ENCODE measurements at places on chromosomes 7 and 10.

GRCh38 chr10:69093933-69094332, 6.0 kb downstream of the SRGN start:
- DNase-seq, result no peak

- DNase-seq, result no peak
These were observed 328.5 kb downstream of the ADARB2 start for GRCh38 chr10:1408651-1409367.

GRCh38 chr10:72308320-72308987, 34.7 kb downstream of the DDIT4 start:
- DNase-seq, result no peak

GRCh38 chr10:69969977-69970376, 82.7 kb upstream of the MACROH2A2 start:
- no peak for DNase-seq

DNA sequence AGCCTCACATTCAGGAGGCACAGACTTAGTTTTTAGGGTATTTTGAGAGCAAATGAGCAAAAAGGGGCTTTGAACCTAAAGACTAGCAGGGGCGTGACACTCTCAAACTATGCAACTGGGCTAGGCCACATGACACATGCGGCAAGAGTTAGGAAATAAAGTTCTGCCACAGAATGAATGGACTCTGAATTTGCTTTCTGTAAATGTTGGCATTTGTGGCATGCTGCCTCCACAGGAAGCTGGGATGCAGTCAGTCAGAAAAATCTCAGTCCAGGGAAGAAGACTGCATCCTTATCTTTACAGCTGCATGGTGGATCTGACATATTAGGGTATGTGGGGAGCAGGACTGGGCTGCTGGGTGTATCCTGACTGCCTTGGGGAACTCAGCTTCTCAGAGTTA, 181.0 kb downstream of the COBL start:
- DNase-seq, result no peak

- DNase-seq, result no peak
These were observed 114.4 kb downstream of the HIBADH start for GRCh38 chr7:27548304-27548703.

DNA sequence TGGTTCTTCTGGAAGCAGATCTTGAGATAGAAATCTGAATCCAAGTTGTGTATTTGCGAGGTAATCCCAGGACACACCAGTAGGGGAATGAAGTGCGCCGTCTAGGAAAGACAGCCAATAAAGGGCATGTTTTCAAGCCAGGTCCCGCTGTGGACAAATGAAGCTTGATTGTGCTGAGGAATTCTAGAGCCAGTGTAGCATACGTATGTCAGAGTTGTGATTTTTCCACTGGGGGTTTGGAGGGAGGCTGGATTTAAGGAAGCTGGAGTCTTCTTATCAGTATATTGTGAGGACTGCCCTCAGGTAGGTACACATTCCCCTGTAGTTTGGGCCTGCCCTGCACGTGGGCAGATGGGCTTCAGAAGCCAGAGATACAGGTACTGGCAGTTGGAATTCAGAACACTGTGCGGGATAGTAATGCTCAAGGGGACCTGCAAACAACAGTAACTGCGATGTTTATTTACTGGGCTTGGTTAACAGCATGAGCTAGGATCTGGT, 50.9 kb downstream of the GALNT11 start:
- no peak for DNase-seq

DNA sequence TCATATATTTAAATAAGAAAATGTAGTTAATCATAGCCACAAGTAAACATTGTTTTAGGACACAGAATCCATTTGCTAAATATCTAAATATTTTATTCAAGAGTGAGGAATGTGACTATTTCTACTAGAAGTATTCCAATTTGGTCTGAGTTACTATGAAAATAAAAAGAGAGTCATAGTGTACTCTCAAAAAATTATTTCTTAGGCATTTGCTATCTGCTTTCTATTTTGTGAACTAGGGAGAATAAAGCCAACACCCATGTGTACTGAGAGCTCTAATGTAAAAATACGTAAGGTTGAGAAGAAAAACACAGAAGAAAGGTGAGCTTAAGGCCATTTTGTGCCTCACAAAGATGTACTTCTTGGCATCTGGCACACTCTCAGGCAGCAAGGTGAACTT, 38.3 kb downstream of the PRTFDC1 start:
- no peak for DNase-seq

- DNase-seq, result no peak
These were observed 126.9 kb upstream of the TBX20 start for GRCh38 chr7:35380739-35381224.

- no peak for DNase-seq
These were observed 762.4 kb downstream of the REEP3 start for GRCh38 chr10:64283621-64284020.

- no peak for DNase-seq
These were observed 18.2 kb upstream of the C10orf105 start for GRCh38 chr10:71737834-71738197.

GRCh38 chr10:82691211-82691610, 816.2 kb downstream of the NRG3 start:
- no peak for DNase-seq

GRCh38 chr7:26588511-26588910, 275.9 kb downstream of the SKAP2 start:
- no peak for DNase-seq

DNA sequence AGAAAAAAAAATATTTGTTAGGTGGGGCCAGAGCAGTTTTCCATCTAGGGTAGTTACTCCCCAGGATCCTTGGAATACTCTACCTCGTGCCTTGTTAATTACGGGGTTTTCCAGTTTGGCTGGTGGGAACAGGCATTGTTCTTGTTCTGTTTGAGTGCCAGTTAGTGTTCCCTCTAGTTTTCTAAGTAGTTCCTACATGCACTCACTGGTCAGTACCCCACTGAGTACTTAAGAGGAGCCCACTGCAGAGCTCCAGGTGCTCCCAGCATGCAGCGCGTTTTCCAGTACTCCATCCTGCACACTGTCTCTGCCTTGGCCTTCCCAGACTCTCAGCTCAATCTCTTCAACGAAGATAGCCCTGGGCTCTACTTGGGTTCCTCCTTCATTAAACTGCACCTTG, 58.0 kb downstream of the AHCYL2 start:
- DNase-seq, result no peak

DNA sequence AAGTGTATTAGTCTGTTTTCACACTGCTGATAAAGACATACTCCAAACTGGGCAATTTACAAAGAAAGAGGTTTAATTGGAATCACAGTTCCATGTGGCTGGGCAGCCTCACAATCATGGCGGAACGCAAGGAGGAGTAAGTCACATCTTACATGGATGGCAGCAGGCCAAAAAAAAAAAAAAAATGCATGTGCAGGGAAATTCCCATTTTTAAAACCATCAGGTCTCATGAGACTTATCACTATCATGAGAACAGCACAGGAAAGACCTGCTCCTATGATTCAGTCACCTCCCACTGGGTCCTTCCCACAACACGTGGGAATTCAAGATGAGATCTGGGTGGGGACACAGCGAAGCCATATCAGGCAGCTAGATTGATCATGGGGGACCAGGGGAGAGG, 136.8 kb downstream of the EXOC4 start:
- no peak for DNase-seq

GRCh38 chr10:60943316-60944057, 498 bp downstream of the RHOBTB1 start:
- DNase-seq, result peak; percentile 17

- no peak for DNase-seq
These were observed 206.0 kb downstream of the MTERF1 start for GRCh38 chr7:91674470-91674869.

DNA sequence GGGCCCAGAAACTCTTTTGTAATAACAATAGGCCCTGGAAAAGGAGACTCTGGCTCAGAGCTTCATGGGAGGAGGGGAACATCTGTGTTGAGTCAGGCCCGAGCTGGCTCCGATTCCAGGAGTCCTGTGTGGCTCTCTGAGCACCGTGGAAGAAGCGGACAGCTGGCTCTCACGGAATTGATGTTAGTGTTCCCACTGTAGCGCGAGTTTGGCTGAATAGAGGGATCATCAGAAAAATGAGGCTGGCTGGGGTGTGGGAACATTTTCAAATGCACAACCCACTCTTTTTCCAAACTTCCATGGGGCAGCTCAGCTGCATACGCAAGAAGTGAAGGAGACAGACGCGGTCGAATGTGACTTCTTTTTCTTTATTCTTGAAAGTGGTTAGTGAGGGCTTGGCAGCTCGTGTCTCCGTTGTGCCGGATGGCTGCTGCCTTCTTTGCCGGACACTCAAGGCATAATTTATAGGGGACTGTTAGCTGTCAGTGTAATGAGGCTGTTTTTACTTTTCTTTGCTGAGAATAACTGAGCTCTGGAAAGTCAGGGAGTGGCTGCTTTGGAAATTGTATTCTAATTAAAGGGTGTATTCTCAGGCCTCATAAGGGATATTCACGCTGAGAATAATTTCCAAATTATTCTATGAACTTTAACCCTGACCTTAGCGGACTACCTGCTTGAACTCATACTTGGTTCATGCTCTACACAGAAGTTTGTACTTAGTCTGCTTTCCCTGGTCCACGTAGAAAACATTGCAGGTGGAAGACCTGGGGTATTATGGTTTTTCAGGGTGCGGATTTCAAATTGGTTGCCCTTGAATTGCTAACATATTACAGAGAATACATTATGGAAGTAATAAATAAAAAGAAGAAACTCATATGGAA, 23.1 kb downstream of the MDFIC start:
- DNase-seq, result no peak

DNA sequence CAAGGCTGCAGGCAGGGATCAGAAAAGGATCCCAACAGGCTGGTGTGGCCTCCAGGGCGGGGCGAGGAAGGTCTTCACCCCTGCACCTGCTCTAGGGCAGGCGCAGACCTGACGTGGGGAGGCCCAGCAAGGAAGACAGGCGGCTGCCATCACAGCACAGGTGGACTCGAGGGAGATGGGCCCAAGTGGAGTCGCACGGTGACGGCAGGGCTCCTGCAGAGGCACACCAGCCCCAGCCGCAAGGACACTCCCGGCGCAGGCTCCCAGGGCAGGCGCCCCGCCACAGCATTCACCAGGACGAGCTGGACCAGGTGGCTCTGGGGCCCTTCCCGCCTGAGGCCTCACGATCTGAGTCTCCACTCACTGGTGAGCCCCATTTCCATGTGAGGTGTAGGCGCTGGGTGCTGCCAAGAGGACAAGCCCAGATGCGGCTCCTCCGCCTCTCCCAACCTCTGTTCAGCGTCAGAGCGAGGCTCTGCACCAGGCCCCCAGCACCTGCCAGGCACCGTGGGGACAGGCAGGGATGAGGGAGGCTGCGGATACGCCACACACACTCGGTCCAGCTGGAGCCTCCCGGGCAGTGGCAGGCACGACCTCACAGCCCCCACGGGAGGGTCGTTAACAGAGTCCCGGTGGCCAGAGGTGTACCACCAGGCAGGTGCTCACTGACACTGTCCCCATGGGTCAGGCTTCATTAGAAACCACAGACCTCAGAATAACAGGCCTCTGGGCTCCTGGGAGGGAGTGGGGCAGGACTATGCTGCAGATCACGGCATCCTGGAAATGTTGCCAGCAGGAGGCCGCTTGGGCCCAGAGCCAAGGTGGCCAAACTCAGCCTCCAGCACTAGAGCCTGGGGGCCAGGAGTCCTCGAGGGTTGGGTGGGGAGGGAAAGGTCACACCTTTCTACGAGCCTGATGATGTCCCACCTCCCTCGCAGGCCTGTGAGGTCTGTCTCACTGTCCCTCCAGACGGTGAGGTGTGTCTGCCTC, 111.6 kb downstream of the MAD1L1 start:
- DNase-seq, result no peak

DNA sequence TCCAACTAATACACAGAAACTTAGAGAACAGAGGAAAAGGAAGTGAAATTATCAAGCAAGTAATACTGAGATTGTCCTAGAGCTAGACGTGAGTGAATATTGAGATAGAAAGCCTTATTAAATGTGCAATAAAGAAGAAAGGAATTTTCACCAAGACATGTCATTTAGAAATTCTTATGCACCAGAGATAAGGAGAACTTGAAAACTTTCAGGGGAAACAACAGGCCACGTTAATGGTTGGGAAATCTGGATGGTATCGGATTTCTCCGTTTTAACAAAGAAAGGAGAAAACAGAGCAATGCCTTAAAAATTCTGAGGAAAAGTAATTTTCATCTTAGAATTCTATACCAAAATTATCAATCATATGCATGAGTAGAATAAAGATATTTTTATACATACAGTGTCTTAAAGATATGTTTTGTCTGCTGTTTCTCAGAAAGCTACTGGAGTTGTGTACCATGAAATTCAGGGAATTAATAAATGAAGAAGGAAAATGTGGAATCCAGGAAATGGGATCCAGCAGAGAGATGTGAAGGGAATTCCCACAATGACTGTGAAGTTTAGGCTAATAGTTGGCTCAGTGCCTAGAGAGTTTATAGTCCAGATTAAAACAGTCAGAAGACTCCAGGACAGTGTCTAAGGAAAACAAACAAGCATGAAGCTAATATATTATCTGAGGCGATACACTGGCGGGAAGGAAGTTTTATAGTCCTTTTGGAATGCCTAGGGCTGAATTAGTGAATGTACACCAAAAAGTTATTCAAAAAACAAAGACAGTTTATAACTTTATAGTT, 159.5 kb downstream of the PPP1R9A start:
- no peak for DNase-seq

DNA sequence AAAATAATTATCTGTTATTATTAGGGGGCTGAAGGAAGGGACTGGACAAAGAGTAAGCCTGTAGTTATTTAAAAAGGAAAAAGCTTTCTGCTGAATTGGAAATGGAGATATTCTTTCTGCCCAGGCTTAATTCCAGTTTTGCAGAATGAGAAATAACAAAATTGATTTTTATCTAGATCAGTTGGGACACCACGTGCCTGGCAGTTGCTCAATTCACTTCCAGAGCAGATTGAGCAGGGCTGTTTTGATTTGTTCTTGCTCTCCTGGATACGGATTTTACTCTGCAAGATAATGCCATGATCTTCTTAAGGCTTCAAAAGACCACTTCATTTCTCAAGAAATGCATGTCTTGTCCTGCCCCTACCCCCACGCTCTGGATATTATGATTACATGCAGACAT, 524.3 kb downstream of the TCERG1L start:
- DNase-seq, result no peak

GRCh38 chr7:55641811-55642210, 69.5 kb upstream of the VOPP1 start:
- no peak for DNase-seq

DNA sequence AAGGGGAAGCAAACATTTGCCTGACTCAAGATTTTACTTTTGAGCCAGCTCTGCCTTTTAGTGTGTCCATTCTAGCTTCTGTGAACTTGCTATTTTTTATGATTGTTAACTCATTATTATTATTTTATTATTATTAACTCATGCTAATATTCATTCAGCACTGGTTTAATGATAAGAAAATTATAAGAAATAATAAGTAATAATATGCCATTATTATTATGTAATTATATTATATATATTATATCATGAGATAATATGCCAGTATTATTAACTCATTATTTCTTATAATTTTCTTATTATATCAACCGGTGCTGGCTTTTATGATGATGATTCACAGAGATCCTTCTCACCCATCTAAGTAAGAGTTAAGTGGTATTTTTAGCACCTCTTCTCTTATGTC, 79.3 kb upstream of the NPVF start:
- DNase-seq, result no peak

DNA sequence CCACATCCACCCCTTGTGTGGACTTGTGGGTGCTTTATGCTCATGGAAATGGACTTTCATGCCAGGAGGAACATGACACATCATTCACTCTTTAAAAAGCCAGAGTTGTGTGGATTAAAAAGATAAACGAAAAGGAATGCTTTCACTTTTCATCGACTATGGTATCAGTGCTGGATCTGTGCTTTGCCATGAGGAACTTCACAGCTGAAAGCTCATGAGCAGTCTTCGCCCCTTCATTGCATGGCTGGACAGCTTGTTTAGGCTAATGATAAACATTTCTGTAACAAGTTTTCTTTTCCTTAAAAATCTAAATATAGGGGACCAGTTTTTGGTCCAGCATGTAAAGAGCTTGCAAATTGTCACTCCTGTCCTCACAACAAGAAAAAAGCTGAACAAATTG, 173.6 kb upstream of the NPS start:
- DNase-seq, result no peak
